ENCODE measurements at places on chromosomes 12 and 14.

DNA sequence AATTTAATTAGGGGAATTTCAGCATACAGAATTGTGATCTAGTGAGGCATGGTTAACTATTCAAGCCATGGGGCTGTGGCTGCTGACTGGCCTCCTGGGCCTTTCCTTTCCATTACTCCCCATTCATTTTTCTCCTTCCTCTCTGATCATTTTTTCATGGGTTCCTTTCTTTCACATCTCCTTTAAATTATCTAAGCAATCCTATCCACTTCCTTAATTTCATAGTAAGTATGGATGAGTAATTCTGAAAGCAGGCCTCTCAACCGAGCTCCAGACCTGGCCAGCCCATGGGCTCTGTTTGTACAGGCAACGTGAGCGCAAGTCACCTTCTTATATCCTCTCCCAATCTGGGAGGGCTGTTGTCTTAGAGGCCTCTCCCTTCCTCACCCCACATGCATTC is 13.4 kb downstream of the CKAP4 start:
- ATAC-seq: no peak

DNA sequence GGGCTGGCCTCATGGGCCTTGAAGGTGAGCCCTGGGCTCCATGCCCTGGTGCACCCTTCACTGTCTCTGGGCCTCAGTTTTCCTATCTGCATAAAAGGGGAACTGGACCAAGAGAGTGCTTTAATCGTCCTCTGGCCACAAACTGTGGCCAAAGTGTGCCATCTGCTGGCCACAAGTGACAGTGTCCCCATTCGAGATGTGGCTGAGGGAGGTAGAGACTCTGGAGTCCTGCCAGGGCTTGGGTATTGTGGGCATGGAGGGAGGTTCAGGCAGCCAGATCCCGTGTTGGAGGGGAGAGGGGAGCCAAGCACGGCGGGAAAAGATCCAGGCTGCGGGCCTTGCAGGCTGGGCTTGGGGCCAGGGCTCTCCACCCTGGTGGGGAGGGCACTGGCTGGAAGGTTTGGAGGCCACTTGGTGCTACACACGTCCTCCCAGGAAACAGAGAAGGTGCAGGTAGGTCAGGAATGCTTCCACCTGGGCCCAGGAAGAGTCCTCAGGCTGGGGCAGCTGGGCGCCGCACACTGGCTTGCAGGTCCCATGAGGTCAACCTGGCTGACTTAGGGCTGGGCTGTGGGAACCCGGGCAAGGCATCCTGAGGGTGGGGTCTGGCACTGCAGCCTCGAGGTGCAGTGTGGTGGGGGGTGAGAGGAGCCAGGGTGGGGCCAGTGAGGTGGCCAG is 7.3 kb upstream of the KIF26A start:
- ATAC-seq: no peak

- ATAC-seq: no peak
These were observed 34.1 kb upstream of the DAAM1 start for GRCh38 chr14:59154373-59154772.

- no peak for ATAC-seq
These were observed 71.2 kb downstream of the BORCS5 start for GRCh38 chr12:12428047-12428446.

DNA sequence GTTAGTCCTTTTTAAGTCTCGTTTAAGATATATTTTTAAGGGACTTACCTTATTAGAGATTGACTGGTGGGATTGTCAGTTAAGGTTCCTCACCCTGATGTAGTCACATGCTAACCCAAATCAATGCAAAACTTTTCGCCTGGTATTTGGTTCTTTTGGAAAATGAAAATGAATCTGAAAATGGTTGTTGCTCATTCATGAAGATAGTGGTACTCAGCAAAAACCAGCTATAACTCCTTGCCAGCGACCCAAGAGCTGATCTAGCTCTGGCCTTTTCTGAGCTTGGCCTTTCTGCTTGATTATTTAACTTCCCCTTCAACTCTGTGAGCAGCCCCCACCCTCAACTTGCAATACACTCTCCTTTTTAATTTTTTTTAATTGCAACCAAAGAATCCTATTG is 85.0 kb upstream of the GTF2A1 start:
- no peak for ATAC-seq

DNA sequence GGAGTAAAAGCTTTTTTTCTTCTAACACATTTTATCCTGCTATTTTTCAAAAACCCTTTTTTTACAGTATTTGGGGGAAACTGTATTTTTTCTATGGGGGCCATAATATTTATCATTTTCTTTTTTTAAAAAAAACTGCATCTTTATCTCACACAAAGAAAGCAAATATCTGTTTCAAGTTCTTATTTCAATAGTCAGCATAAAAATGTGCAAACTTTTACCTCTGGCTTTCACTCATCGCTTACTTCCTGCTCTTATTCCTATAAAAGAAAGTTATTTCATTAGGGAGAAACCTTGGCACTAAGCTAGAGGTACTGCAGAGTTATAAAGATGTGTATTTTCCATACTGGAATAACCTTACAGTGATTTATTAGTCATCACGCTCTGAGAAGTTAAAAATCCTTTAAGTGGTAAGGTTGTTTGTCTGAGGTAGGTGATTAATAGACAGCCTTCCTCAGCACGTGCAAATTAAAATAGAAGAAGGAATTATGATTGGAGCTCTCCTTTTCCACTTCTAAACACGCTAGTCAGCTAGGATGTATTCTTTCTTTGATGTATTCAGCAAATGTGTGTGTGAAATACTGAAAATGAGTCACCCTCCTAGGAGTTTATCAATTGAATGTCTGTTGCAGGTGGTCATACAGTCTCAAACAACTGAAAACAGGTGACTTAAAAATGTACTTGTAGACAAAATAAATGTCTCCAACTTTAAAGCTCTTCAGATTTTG is 461.0 kb downstream of the GXYLT1 start:
- ATAC-seq: peak; percentile 58

DNA sequence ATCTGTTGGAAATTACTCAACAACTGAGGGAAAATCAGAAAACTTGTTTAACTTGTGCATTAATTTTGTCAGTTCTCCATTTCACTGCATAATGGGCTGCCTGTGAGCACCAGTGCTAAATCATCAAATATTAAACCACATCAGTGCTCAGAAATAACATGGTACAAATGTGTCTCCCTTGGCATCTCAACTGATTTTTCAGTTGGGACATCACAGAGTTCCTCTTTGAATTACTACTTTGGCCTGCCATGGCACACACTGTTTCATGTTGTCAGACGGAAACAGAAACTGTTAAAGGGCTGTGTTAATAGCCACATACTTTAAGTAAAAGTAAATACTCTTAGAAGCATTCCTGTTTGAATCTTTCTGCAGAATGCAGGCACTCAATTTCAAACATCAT is 42.1 kb upstream of the STRN3 start:
- ATAC-seq: no peak

DNA sequence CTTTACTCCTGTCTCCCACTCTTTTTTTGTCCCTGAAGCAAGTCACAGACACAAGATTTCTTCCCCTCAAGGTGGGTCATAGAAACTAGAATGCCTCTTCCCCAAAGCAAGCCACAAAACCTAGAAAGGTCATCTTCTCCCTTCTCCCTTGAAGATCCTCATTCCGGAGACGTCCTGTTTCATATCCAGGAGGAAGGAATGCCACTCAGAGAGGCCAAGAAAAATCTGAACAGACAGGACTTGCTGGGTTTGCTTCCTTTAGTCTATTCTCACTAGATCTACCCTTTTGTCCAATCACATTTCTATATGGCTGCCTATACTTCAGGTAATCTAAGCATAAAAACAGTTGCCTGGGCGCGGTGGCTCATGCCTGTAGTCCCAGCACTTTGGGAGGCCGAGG is 23.7 kb downstream of the SLC6A15 start:
- no peak for ATAC-seq

DNA sequence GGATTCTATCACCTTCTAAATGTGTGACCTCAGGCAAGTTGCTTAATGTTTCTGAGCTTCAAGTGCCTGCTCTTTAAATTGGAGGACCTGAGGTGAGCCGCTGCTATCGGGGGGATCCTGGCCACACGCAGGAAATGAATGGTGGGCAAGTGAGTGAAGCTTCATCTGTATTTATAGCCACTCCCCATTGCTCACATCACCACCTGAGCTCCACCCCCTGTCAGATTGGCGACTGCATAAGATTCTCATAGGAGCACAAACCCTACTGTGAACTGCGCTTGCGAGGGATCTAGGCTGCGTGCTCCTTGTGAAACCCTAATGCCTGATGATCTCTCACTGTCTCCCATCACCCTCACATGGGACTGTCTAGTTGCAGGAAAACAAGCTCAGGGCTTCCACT is 158.6 kb upstream of the CCND2 start:
- ATAC-seq: no peak

- no peak for ATAC-seq
These were observed 26.7 kb upstream of the G2E3 start for GRCh38 chr14:30532264-30532663.

- no peak for ATAC-seq
These were observed 36.5 kb downstream of the HIGD1C start for GRCh38 chr12:50988871-50989270.

- ATAC-seq: no peak
These were observed 23.4 kb downstream of the POLR3B start for GRCh38 chr12:106380954-106381353.

DNA sequence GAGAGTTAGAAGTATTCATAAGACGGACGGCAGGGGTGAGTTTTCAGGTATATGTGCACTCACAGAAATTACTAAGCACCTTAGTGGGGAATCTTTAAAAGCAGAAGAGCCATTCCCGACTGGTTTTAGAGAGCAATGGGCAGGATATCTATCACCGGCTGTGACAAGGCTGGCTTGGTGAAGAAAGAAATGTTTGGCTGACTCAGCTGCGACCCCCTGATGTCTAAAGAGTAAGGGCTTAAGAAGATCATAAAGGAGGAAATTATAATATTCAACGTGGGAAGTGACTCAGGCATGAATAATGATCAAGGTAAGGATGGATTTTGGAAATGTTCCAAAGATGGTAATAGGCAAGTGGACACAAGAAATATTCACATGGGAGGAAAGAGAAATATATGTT is 407.6 kb downstream of the TMEM132D start:
- ATAC-seq: no peak

GRCh38 chr12:124136796-124137195 is 158.1 kb upstream of the RFLNA start:
- ATAC-seq: no peak

DNA sequence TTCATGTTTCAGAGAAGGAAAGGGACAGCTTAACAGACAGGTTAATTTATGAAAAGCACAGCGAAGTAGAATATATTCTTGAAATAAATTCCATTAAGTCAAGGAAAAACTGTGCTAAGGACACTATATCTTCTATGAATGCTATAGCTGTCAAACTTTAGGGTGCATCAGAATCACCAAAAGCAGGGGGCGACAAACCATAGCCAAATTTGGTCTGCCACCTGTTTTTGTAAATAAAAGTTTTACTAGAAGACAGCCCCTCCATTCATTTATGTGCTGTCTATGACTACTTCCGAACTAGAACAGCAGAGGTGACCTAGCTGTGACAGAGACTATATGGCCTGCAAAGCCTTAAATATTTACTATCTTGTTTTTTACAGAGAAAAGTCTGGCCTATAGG is 25.9 kb downstream of the PPP4R3A start:
- ATAC-seq: no peak

GRCh38 chr12:131088701-131089530 is 135.2 kb downstream of the ADGRD1 start:
- no peak for ATAC-seq

DNA sequence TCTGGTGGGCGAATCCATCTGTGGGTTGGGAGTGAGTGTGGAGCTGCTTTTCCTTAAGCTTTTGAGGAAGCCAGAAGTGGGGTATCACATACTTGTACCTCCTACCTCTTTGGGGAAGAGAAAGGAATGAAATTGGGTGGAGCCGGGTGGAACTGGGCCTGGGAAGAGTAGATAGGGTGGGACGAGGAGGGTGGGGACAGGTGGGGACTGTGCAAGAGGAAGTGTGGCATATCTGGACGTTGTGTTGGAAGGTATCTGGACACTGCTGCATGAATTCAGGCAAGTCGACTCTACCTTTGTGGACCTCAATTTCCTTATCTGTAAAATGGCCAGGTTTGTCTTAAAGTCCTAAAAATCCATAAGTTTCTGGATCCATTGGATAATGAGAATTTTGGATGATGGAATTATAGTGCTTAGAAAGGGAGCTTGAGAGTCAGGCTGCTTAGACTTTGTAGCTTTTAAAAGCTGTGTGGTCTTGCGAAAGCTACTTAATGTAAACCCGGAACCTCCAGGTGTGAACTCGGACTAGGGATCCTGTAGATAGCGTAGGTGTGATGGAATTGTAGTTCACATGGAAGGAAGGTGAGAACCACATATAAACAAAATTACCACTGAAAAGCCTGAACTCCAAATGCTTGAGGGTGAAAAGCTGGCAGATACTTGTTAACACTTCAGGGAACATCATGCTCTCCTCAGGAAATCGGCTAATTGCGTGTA is 2.1 kb downstream of the VRTN start:
- no peak for ATAC-seq

- ATAC-seq: no peak
These were observed 852.6 kb downstream of the LRFN5 start for GRCh38 chr14:42459171-42459685.

- no peak for ATAC-seq
These were observed 32.0 kb downstream of the FAM177A1 start for GRCh38 chr14:35078082-35078481.

- ATAC-seq: no peak
These were observed 37.4 kb downstream of the IFT43 start for GRCh38 chr14:76022991-76023390.

GRCh38 chr12:92993259-92993658 is 64.2 kb upstream of the EEA1 start:
- ATAC-seq: no peak

DNA sequence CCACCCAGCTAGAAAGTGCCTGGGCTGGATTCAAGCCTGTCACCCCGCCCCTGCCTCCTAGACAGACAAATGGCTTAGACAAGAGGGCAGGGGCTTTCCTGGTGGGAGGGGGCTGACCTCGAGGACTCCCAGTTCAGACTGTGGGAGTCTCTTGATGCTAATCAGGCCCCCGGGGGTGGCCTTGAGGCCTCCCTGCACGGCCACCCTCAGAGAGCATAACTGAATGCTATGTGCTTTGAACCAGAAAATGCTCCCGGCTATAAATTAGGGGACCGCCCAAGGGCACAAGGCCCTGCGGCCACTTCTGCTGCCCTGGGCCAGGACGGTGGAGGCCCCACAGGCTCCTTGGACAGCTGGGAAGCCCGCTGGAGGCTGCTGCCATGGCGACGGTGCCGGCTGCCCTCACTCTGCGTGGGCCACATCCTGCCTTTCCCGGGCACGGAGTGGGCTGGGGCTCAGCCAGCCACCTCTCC is 111.0 kb upstream of the NCOR2 start:
- no peak for ATAC-seq

Measured in motor neuron (in vitro differentiated cells).